T-helper 2 cell (primary cell): ENCODE measurements at places on chromosomes 2 and 18.

DNA sequence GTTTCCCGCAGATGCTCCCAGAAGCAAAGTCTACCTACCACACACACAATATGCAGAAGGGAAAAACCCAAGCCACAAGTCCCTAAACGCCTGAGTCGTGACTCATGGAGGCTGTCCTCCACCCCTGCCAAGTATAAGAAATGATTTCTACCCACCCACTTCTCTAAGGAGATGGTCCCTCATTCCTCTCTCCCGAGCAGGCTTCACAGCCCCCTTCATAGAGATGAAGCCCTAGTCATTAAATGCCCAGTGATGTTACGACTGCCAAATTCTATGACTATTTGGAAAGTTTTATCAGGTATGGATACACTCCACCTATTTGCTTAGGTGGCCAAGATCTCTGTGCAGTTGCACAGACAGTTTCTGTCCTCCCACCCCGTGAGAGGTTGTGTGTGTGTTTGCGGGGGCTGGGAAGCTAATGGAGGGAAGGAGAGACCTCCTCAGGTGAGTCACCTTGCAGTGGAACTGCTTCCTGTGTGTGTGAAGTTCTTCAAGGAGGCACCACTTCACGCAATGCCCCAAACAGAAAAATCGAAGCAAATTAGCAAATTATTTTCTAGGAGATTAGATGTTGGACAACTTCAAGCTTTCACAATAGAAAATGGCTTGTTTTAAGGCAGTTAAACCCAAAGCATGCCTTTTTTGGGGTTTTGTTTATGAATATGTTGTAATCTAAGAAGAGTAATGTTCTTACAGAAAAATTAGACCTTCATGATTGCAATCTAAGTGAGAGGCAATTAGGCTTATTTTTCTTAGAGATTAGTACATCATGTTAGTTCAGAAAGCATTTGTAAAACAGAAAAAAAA lies 175.2 kb downstream of the TGIF1 start:
- DNase-seq: peak; percentile 83

- peak; percentile 8 for DNase-seq
Measured at GRCh38 chr18:21179590-21180220, 62.3 kb upstream of the GREB1L start.

GRCh38 chr18:79904357-79905147 lies 46.9 kb downstream of the SLC66A2 start:
- DNase-seq: no peak

GRCh38 chr2:204373942-204374341 lies 171.3 kb upstream of the PARD3B start:
- DNase-seq: no peak

GRCh38 chr2:88452565-88452905 lies at the start of gene FOXI3:
TSS of gene FOXI3 (minus strand) at chr2:88452693. CDS start at chr2:88452535, 158 bp downstream.
- DNase-seq: no peak

GRCh38 chr2:10919771-10920621 lies 8.3 kb downstream of the KCNF1 start:
- DNase-seq: no peak

GRCh38 chr2:218418321-218418716 lies 604 bp upstream of the VIL1 start:
- DNase-seq: no peak

GRCh38 chr2:53987336-53987921 lies 16.6 kb upstream of the PSME4 start:
- DNase-seq: peak; percentile 29
